ENCODE measurements at places on chromosomes 16 and 17. TPM values are rescaled to one million over a fixed set of nuclear protein-coding genes. Genes with fewer than 3 reads are reported as not detected.

Gene TMIGD1
- total RNA-seq: not detected

GRCh38 chr16:24010440-24011089 is 174.8 kb downstream of the PRKCB start:
- DNase-seq: peak; percentile 72

DNA sequence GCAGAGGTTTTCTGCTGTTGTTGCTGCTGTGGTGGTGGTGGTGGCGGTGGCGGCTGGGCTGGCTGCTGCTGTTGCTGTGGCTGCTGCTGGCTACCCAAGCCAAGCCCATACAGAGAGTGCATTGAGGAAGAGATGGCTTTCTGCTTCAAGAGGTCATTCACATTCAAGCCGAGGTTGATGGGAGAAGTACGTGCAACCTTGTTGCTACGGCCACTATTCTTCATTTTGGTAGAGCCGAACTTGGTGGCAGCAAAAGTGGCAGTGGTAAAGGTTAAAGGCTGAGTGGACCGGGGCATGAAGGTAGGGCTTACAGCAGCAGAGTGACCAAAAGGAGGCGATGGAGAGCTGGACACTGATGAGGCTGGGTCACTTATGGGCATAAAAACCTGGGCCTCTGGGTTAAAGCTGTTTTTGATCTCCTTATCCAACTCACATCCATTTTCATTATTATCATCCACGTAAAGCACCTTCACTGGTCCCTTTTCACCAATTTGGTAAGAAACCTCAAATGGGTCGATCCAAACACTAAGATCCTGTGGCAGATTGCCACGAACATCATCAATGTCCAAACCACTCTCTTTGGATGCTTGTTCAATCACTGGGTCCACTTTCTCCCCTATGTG is 2.8 kb downstream of the TOB1 start:
- no peak for DNase-seq

- no peak for DNase-seq
Observed at GRCh38 chr16:15620611-15621195, 22.3 kb downstream of the MARF1 start.

DNA sequence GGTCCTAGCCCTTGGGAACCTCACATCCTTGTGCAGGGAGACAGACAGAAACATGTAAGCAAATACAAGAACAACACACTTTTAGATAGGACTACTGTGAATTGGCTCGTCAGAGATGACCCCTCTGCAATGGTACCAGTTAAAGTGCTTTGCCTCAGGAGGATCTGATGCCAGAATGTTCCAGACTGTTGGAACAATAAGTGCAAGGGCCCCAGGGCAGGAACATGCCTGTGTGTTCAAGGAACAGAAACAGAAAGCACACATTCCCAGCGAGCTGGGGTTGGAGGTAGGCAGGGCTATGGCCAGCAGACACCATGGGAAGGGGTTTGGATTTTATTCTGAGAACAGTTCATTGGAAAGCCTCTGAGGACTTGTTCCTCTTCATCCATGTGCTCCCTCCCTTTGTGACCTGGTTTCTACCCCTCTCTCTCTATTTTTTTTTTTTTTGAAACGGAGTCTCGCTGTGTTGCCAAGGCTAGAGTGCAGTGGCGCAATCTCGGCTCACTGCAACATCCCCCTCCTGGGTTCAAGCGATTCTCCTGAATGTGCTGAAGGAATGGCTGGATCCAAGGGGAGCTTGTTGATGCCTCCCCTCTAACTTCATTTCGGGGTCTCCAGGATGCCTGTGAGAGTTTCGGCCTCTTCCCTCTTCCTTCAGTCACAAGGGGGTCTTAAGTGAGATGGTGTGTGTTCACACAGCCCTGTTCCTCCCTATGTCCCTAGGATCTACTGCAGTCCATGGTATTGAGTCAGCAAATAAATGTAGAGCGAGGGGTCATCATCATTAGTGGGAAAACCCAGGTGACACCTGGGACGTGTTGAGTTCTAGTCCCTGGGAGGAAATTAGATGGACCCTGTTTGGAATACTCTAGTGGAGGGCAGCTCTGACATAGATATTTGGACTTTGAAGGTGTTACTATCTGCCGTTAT is 6.4 kb downstream of the STAT5A start:
- no peak for DNase-seq

Gene TEX14
- total RNA-seq: 0.66 TPM

Gene SNAI3
- 3.0 TPM for total RNA-seq

DNA sequence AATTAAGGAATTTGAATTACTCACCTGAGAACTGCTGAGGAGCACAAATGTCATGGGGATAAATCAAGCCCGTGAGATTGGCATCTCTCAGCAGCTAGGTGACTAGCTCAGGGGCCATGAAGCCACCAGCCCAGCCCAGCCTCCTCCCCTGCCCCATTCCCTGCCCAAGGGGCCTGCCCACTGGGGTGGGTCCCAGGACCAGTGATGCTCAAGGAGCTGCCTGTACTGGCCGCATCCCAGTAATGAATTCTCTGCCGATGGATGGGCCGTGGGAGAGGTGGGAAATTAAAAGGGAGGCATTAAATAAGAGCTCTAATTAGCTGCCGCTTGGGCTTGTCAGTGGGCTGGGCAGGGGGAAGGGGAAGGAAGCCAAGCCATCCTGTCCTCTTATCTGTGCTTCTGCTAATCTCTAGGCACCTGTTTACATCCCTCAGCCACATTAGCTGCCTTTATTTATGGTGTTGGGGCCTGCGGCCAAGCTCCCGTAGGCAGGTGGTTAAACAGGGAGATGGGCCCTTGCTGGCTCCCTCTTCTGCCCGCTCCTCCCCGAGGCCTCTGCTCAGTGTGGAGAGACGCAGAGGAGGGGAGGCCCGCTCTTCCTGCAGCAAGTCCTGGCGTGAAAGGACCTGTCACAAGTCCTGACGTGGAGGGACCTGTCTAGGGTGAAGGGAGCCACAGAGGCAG is 48.8 kb downstream of the PIPOX start:
- no peak for DNase-seq

- no peak for DNase-seq
Observed at GRCh38 chr17:34725008-34725407, 145.6 kb downstream of the TMEM132E start.

- no peak for DNase-seq
Observed at GRCh38 chr17:78991906-78992532, 12.3 kb upstream of the LGALS3BP start.

All from CD4-positive, alpha-beta T cell (primary cell).